H1 (cell line): ENCODE measurements at places on chromosomes 1 and 21. TPM values are rescaled to one million over a fixed set of nuclear protein-coding genes. Genes with fewer than 3 reads are reported as not detected.

DNA sequence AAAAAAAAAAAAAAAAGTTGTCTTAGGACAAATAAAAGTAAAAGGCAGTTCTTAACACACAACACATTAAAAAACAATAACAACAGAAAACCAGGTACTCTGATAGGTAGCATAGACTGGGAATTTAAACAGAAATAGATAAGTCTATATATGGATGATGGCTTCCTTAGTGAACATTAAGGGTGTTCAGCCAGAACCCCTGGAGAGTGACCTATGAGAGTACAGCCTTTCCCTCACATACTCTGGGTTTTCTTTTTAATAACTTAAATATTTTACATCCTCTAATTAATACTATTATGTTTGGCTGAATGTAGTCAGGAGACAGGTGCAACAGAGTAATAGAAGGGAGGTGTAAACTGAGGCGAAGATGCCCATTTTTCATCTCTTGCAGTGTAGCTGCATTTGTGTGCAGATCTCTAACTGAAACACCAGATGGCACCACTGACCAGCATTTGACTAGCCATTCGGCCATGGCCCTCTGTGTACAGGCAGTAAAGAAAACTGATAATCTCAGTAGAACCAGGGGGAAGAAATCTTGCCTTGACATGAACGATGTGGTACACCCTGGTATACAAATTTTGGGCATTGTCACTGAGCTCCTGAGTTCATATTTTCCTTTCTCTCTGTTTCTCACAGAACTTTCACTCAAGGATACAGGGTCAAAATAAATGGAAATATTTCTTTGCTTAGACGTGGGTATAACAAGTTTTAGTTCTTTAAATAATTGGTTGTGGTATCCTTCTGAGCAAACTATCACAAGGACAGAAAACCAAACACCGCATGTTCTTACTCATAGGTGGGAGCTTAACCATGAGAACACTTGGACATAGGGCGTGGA lies 7.6 kb downstream of the TTF2 start:
- DNase-seq: no peak

Gene ZNF593
- total RNA-seq: 38.2 and 40.2 TPM in 2 replicates

DNA sequence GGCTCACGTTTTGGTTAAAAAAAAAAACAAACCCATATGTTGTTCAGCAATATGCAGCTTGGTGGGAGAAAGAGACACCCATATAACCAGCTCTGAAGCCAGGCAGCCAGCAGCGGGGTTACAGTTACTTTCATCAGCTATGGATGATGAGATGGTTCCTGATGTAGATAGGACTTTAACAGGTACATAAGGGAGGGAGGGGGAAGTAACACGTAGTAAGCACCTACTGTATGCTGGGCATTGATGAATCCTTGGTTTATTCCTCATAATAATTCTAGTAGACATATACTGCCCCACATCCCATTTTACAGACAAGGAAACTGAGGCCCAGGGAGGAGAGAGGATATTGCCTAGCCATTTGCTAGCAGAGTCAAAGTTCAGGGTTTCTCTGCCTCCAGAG lies 2.0 kb downstream of the SLC1A7 start:
- no peak for DNase-seq

Gene KRTAP11-1
- not detected in 2 replicates for total RNA-seq

Gene RAB25
- 34.8 and 38.5 TPM in 2 replicates for total RNA-seq

Gene NHLH1
- total RNA-seq: 0.39 and 0.48 TPM in 2 replicates

DNA sequence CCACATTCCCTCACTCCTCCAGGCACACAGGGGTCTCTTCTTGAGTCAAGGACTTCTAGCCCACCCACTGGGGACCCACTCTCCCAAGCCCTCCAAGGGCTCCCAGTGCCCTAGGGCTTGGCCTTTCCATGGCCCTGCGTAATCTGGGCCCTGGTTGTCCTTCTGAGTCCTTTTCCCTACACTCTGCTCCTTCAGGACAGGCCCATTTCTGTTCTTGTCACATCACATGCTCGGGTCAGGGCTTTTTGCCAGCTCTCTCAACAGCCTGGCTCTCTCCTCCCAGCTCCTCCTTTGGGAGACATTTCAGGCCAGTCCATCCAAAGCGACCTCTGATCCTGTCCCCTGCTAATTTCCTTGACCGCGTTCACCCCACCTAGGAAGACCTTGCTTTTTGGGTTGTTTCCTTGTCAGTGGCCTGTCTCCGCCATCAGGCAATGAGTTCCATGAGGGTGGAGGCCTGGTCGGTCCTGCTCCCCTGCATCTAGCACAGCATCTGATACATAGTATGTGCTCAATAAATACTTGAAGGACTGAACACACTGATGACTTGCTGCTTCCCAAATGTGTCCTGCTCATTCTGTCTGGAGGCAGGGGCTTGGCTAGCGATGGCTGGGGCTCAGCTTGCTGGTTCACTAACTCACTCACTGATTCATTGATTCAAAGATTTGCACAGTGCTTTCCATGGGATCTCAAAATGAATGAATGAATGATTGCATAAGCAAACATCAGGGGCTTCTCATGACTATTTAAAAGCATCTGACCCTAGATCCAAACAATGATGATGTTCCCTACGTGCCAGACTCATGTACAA lies 44.8 kb downstream of the DHRS3 start:
- no peak for DNase-seq

Gene CCDC27
- total RNA-seq: not detected in 2 replicates

DNA sequence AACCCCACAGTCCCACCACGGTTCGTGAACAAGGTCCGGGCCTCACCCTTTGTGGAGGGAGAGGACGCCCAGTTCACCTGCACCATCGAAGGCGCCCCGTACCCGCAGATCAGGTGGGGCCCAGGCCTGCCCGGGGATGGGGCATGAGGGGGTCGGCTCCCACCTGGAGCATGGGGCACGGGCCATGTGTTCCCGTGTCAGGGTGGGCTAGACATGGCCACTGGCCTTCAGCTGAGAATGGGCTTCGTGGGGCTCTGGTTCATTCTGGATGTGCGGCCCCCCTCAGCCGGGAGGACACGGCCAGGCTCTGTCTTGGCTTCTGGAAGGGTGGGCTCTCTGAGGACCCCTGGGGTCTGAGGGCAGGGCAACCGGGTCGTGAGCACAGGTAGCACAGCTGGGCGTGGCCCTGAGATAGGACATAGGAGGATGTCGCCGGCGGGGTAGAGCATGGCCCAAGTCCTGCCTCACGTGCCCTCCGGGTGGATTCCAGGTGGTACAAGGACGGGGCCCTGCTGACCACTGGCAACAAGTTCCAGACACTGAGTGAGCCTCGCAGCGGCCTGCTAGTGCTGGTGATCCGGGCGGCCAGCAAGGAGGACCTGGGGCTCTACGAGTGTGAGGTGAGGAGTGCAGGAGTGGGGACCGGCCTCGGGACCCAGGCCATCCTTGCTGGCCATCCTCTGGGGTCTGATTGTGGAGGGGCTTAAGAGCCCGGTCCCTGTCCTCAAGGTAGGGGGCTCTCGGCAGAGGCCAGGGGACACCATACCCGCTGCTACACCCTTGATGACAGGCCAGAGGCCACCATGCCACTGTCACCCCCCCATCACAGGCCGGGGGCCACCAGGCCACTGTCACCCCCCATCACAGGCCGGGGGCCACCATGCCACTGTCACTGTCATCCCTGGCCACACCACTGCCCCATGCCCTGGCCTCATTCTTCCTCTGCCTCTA lies 55.5 kb downstream of the TRIM11 start:
- DNase-seq: no peak

Gene GSTM3
- 2.2 and 4.3 TPM in 2 replicates for total RNA-seq

Gene SPRR2F
- total RNA-seq: 1.0 and 1.1 TPM in 2 replicates

Gene STPG1
- 10.3 and 11.0 TPM in 2 replicates for total RNA-seq

GRCh38 chr1:213864091-213864490 lies 123.7 kb upstream of the PROX1 start:
- no peak for DNase-seq

DNA sequence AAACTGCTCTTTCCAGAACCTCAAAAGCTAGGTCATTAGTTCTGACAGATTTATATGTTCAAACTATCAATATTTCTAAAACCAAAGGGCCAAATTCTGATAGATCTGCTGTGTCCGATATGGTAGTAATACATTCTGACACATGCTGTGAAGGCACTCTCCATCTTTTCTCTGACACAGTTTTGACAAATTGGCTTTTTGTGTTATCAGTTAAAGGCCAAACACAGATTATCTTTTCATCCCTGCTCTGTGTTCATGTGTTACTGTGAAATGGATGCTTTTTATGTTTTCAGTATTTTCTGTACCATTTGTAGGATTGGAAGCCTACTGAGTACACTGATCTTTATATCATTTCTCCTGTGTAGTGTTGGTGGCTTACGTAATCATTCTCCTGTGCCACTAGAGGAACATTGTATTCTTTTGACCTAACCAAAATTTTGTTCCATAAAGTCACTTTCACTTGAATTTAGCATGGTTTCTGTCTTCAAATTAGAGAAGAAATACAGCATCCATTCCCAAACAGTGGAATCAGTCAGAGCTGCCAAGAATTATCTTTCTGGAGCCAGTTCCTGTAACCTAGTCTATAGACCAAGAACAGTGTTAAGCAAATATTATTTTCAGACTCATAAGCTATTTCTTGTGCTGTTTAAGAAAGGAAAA lies 137.2 kb downstream of the ADGRL2 start:
- DNase-seq: no peak

DNA sequence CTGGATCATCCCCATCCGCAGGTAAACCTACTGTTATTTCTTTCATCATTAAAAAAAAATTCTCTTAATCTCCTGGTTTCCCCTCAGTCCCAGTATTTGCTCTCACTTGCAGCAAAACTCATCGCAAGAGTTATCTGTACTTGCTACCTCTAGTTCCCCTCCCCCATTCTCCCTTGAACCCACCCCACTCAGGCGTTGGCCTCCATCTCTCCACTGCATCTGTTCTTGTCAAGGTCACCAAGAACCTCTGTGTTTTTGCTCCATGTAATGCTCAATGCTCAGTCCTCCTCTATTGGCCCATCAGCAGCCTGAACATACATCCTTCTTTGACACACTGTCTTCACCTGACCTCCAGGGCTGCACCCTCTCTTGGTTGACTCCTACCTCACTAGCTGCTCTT lies 4.6 kb downstream of the PKLR start:
- DNase-seq: no peak

GRCh38 chr1:53131590-53131938 lies 10.9 kb downstream of the SLC1A7 start:
- DNase-seq: no peak

GRCh38 chr1:157099633-157100009 lies at the start of gene ETV3L:
Gene ETV3L, minus strand, starts transcription at chr1:157099808. Its CDS starts 285 bp downstream, at chr1:157099523.
- no peak for DNase-seq

DNA sequence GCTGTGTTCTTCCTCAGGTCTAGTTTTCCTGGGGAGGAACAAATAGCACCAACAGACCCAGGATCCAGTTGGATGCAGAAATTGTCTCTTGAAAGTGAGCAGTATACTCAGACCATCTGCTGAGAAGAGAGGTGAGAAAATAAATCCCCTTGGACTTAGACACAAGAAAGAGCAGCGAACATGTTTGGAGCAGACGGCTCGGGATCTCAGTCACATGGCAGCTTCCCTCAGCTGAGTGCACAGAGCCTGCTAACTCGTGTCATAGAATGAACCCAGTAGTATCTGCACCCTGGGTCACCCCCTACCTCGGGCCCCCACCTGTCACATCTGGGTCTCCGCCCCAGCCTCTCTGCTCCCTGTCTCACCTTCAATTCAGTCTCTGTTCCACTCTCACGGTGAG lies 115.6 kb downstream of the CCDC185 start:
- no peak for DNase-seq

GRCh38 chr1:212261361-212261929 lies 23.8 kb upstream of the PPP2R5A start:
- no peak for DNase-seq

Gene HFM1
- 0.99 and 1.2 TPM in 2 replicates for total RNA-seq

Gene KRTAP13-2
- total RNA-seq: not detected in 2 replicates

Gene FAM177B
- total RNA-seq: not detected in 2 replicates

Gene TMEM9
- 79.9 and 83.2 TPM in 2 replicates for total RNA-seq

GRCh38 chr1:91948501-91949355 lies 473 bp upstream of the BRDT start:
- no peak for DNase-seq
